ENCODE measurements at places on chromosomes 6 and 20. TPM values are rescaled to one million over a fixed set of nuclear protein-coding genes. Genes with fewer than 3 reads are reported as not detected.

- DNase-seq = no peak
Observed at GRCh38 chr6:109580519-109580918, 97.5 kb upstream of the ZBTB24 start.

The GABRR1 gene
- not detected for total RNA-seq

DNA sequence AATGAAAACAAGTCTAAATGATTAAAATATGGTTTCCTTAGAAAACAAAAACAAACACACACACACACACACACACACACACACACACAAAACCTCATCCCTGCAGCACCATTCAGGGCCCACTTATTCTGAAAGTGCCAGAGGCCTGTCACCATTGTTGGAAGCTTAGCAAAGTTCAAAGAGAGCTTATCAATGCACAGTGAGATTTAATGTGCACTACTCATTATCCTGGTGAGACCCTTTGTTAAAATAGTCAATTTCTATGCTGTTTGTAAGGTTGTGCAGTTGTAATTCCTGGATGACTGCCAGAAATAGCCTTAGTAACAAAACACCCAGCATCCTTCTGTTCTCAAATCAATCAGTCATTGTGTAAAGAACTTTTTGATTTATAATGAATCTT is 482.9 kb downstream of the GRIK2 start:
- no peak for DNase-seq

DNA sequence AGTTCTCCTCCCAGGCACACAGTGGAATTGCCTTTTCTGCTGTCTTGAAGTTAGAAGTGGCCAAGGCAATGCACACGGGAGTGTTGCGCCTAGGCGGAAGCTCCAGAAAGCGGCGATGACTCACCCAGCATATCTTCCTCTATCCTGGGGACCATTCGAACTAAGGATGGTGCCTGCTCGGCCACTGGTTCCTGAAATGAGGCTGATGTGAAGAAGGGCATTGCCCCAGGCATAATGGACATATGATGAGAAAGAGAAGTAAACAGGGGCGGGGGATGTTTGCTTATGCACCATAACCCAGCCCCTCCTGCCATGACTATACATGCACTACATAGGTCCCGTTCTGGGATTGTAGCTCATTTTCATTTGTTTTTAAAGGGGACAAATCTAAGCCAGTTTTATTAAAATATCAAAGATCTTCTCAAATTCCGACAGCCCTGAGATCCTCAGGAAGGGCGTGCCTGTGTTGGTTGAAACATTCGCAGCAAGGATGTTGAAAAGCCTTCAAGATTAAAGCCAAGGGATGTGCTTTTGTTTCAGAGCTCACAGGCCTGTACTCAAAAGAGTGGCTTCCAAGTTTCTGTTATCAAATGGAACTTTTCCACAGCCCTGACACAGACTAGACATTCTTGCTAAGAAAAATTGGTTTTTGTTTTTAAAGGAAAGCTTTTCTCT is 218.5 kb downstream of the LY86 start:
- no peak for DNase-seq

GRCh38 chr6:107290491-107290890 is 168.9 kb downstream of the PDSS2 start:
- no peak for DNase-seq
